ENCODE measurements at places on chromosomes 7 and 10.

DNA sequence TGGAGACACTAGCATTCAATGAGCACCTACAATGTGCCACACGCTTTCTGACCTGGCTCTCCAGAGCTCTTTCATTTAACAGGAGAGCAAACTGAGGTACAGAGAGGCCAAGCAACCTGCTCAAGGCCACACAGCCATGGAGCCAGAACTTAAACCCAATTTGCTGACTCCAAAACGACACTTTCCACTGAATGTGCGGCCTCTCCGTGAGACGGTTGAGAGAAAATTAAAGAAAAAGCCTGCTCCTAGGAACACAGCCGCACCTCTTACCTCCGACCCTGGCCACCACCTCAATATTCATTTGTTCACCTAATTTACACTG lies 42.8 kb downstream of the ZCCHC24 start:
- H3K27me3 ChIP-seq, result no peaks in the 10 kb centered on the region
- no peak overlapping the region for H3K27ac ChIP-seq
- no peaks in the 10 kb centered on the region for H3K36me3 ChIP-seq
- H3K4me3 ChIP-seq, result no peak overlapping the region
- peak; percentile 17 for DNase-seq

- DNase-seq, result peak; percentile 71
- H3K36me3 ChIP-seq, result no peaks in the 10 kb centered on the region
- no peak within 1 kb of the TSS for H3K4me3 ChIP-seq
- no peaks in the 10 kb centered on the region for H3K27me3 ChIP-seq
- H3K4me1 ChIP-seq, result no peaks in the 10 kb centered on the region
Measured at GRCh38 chr10:97572214-97572989, at the start of gene ANKRD2. ANKRD2 (plus strand) TSS chr10:97572779; CDS start chr10:97572789, 10 bp downstream.

GRCh38 chr10:117921421-117921820 lies 125.3 kb downstream of the RAB11FIP2 start:
- no peaks in the 10 kb centered on the region for H3K4me1 ChIP-seq
- no peak overlapping the region for H3K27ac ChIP-seq
- DNase-seq, result no peak
- no peaks in the 10 kb centered on the region for H3K27me3 ChIP-seq
- H3K36me3 ChIP-seq, result no peaks in the 10 kb centered on the region

DNA sequence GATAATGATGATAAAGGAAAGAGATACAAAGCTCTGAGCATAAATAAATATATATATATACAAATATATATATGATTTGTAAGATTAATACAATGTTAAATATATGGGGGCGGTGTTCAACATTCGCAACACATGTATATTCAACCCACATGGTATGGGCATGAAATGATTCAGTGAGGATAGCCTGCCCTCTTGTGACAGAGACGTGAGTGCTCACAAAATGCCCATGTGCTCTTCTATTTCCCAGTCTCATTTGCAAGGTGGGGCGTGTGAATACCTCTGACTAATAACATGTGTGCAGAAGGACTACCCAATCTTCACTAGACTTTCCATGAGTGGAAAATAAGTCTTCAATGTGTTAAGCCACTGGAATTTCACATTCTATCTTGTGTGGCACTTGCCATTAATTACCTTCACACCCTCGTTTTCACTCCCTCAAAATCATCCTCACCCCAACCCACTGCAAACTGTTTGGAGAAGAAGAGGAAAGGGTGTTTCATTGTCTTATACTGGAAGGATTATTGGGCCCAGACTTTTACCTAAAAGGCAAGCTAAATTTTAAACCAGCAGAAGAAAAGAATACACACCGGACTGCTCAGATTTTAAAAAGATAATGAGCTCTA lies 26.9 kb downstream of the ASAH2 start:
- no peak overlapping the region for H3K27ac ChIP-seq
- no peaks in the 10 kb centered on the region for H3K4me1 ChIP-seq
- no peaks in the 10 kb centered on the region for H3K27me3 ChIP-seq
- H3K4me3 ChIP-seq, result no peak overlapping the region
- DNase-seq, result no peak

GRCh38 chr7:29274146-29275017 lies 79.8 kb downstream of the CHN2 start:
- H3K4me1 ChIP-seq, result no peaks in the 10 kb centered on the region
- no peaks in the 10 kb centered on the region for H3K36me3 ChIP-seq
- no peak overlapping the region for H3K27ac ChIP-seq
- no peak for DNase-seq
- H3K27me3 ChIP-seq, result no peaks in the 10 kb centered on the region
- H3K4me3 ChIP-seq, result no peak overlapping the region

DNA sequence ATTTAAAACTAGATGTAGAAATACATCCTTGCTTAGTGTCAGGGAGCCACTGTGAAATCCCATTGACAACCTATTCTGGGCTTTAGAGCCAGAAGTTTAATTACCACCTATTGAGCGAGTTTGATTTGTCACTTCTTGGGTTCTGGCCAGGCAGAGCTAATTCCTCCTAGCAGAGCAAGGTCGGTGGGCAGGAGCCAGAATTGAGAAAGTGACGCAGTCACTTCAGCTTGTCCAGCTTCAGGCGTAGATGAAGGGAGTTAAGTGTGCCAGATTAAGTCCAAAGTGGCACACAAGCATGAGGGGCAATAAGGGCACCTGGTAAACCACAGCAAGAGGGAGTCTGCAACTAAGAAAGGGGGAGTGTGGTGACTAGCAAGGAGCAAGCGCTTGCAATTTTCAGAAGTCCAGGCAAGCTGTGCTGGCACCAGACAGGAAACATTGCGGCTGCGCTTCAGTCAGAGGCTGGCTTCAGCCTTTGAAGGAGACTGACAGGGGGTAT lies 119.4 kb downstream of the ST7 start:
- no peak overlapping the region for H3K4me3 ChIP-seq
- H3K27me3 ChIP-seq, result no peaks in the 10 kb centered on the region

GRCh38 chr10:91887272-91888076 lies 21.8 kb downstream of the FGFBP3 start:
- peak; percentile 47 for DNase-seq
- H3K4me3 ChIP-seq, result peak overlapping the region; percentile 54
- H3K27ac ChIP-seq, result peak overlapping the region; percentile 62
- no peaks in the 10 kb centered on the region for H3K27me3 ChIP-seq
- H3K4me1 ChIP-seq, result no peaks in the 10 kb centered on the region

DNA sequence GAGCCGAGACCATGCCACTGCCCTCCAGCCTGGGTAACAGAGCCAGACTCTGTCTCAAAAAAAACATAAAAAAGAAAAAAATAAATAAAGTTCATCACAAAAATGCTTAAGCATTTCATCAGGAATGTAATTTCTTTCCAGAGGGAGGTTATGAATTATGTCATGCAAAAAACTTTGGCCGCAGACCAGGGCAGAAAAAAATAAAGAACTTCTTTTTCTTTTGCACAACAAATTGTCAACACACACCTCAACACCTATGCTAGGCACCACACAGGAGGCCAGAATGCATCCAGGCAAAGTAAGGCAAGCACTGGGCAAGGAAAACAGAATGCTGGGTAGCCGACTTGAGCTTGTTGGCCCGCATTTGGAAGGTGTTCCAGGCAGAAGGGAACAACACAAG lies 3.9 kb downstream of the C10orf62 start:
- H3K27me3 ChIP-seq, result no peaks in the 10 kb centered on the region
- H3K4me1 ChIP-seq, result peaks cover 16% of the 10 kb centered on the region
- H3K36me3 ChIP-seq, result no peaks in the 10 kb centered on the region
- peak; percentile 36 for DNase-seq
- no peak overlapping the region for H3K4me3 ChIP-seq
- H3K27ac ChIP-seq, result peak overlapping the region; percentile 45

DNA sequence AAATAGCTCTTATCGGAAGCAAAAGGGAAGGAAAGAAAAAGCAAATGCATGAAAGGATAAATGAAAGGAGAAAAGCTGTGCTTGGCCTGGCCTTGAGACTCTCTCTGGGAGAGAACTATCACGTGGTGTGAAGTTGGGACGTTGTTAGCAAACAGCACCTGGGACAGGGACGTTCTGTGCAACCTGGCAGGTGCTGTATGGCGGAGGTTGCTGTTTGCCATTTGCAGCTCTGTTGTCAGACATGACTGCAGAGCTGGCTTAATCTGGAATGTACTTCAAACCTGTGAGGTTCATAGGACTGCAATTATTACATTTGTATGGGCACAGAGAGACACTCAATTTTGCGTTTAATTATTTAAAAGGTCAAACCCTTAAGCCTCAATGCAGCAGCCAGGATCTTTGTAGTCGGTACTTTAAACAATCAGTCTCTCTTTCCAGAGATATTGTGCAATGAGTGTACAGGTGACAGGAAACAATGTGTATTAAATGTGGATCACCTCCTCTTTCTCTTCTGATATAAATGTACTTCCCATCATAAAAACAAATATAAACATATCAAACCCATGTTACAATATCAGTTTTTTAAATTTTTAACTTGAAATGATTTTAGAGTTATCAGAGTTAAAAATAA lies 800.5 kb upstream of the KCND2 start:
- no peak overlapping the region for H3K27ac ChIP-seq
- no peaks in the 10 kb centered on the region for H3K4me1 ChIP-seq
- H3K4me3 ChIP-seq, result no peak overlapping the region

DNA sequence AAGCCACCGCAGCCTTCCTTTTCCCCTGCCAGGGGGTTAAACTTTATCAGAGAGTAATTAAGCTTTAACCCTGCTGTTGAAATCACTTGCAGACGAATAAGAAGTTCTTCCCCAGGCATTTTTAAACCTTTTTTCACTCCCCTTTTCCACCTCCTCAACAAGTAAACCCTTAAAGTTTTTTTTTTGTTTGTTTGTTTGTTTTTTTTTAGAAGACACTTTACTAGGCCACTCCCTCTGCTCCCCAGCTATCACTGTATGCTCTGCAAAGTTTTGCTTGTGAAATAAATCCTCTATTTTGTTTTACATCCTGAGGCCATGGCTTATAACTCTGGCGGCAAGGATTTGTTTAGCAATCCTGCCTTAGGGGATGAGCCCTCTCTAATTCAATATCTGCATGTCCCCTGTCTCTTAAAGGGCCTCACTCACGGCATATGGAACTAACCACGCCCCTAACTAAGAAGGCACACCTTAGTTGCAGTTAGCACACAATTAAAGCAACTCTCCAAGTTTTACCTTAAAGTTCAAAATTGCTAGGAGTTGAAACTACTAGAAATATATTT lies 1354.7 kb upstream of the LRRTM3 start:
- H3K36me3 ChIP-seq, result no peaks in the 10 kb centered on the region
- no peaks in the 10 kb centered on the region for H3K27me3 ChIP-seq
- H3K4me1 ChIP-seq, result no peaks in the 10 kb centered on the region
- no peak overlapping the region for H3K27ac ChIP-seq
- no peak for DNase-seq
- H3K4me3 ChIP-seq, result peak overlapping the region; percentile 10

- no peak overlapping the region for H3K4me3 ChIP-seq
- DNase-seq, result no peak
- no peaks in the 10 kb centered on the region for H3K4me1 ChIP-seq
Measured at GRCh38 chr10:71090801-71091200, 121.6 kb upstream of the UNC5B start.

- peak within 1 kb of the TSS; percentile 85 for H3K27ac ChIP-seq
- peaks cover 2% of the 10 kb centered on the region for H3K4me1 ChIP-seq
- no peaks in the 10 kb centered on the region for H3K36me3 ChIP-seq
- DNase-seq, result peak; percentile 80
- no peaks in the 10 kb centered on the region for H3K27me3 ChIP-seq
Measured at GRCh38 chr10:119542357-119542987, at the start of gene RGS10. RGS10 (minus strand) TSS chr10:119542719; CDS start chr10:119542638, 81 bp downstream.

DNA sequence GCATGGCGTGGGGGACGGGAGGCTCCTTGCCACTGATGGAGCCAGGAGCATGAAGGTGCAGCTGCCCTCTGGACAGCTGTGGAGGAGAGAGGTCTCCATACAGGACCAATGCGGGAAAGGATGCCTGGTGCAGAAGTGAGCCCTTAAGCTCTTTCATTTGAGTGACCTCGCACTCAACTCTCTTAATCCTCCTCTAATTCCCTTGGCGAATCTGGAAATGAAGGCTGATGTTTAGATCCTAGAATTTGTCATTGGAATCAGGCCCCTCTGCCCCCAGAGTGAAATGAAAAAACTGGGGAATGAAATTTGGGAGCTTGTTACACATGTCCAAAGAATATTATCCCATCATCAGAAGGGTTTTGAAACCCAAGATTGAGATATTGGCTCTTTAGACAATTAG lies 639.5 kb downstream of the LRMDA start:
- H3K4me3 ChIP-seq, result no peak overlapping the region
- no peaks in the 10 kb centered on the region for H3K27me3 ChIP-seq
- DNase-seq, result no peak
- peaks cover 10% of the 10 kb centered on the region for H3K4me1 ChIP-seq
